ENCODE measurements at places on chromosomes 5 and 9.

GRCh38 chr9:35811381-35812024 is 559 bp downstream of the SPAG8 start:
- no peak for DNase-seq

DNA sequence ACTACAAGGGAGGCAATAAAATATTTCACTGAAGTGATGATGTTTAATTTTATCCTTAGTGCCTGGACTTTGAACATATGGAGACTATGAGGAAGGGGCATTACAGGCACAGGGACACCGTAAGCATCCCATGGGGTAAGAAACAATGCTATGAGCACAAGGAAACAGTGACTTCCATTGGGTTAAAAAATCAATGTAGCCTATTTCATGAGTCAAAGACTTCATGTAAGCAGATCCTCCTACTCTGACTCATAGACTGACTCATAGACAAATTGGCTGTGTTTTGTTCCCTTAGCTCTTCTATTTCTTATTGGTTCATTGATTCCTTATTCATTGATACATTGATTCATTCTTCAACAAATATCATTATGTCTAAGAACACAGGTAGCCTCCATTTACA is 351.0 kb downstream of the PRELID2 start:
- DNase-seq: no peak

GRCh38 chr5:32027717-32028458 is 146.2 kb downstream of the GOLPH3 start:
- no peak for DNase-seq

GRCh38 chr5:139863855-139864558 is 68.4 kb downstream of the PSD2 start:
- no peak for DNase-seq

- DNase-seq: no peak
Observed at GRCh38 chr5:139494832-139495231, 12.3 kb upstream of the STING1 start.

GRCh38 chr5:39218482-39219402 is 621 bp downstream of the FYB1 start:
- DNase-seq: no peak

- DNase-seq: no peak
Observed at GRCh38 chr9:7336356-7337065, 463.1 kb downstream of the DMAC1 start.

DNA sequence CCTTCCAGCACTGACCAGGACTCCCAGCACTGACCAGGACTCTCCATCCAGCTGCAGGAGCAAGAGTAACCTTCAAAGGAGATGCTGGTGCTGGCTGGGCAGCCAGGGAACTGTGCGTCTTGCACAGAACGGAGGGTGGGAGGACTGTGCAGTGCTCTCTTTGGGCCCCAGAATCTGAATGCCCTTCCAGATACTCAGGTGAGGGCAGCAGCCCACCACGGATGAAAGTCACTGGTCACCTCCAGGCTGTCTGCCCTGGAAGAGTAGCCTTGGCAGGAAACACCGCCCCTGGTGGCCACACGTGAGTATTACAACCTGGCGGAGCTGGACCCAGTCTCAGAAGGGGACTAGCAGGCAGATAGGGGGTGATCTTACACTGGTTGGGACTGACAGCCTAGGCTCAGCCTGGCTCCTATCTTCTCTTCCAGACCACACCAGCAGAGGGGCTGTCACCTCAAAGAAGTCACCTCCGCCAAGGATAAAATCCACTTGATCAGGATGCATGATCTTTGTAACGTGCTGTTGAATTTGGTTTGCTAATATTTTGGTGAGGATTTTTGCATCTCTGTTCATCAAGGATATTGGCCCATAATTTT is 4.8 kb upstream of the SARDH start:
- DNase-seq: peak; percentile 10
